ENCODE measurements at places on chromosomes 5 and 9.
A peak's percentile ranks its signal among the peaks of the same experiment; 100 is the strongest.

DNA sequence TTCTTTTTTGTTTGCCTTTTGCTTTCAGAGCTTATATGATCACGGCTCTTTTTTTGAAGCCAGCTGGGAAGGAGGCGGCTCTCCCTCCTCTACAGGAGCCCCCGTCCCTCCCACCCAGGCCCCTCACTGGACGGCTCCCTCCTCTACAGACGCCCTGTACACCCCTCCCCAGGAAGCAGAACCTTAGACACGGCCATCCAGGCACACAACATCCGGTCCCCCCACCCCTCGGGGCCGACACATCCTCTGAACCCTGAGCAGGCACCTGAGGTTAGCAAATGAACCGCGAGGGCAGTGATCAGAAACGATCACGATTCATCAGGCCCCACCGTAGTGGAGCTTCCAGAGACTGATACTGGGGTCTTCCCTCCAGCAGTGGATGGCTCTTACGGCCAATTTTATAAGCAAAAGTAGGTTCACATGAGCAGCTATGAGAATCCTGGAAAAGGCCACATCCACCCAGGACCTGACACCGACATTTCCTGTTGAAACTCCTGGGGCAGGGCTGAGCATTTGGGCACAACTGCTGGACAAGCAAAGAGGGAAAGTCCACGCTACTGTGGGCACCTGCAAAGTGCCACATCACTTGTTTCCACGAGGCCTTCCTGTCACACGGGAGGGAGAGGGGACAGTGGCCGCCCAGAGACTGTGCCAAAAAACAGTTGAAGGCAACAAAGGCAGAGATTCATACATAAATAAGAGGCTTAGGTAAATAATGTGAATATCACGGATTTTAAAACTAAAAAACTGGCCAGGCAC is 78.9 kb downstream of the SEMA4D start:
- H3K4me1 ChIP-seq, result peaks cover 82% of the 10 kb centered on the region
- peak; percentile 87 for DNase-seq
- peaks cover 10% of the 10 kb centered on the region for H3K36me3 ChIP-seq

DNA sequence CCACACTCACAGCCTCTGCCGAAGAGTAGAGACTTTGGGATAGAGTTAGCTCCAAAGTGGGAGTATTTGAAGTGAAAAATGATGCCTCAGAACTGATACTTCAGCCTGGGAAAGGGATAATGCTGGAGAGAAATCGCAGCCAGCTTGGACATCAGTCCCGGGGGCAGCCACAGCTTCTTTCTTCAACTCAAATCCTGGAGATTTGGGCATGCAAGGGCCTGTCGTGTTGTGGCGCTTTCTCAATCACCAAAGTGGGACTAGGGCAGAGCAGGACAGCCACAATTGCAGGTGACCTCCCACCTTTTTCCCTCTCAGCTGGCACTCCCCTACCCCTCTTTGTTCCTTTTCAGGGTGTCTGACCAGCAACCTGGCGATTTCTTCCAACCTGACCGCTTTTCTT is 70.4 kb downstream of the UBAP1 start:
- no peak overlapping the region for H3K27ac ChIP-seq
- DNase-seq, result no peak
- no peak overlapping the region for H3K4me3 ChIP-seq

DNA sequence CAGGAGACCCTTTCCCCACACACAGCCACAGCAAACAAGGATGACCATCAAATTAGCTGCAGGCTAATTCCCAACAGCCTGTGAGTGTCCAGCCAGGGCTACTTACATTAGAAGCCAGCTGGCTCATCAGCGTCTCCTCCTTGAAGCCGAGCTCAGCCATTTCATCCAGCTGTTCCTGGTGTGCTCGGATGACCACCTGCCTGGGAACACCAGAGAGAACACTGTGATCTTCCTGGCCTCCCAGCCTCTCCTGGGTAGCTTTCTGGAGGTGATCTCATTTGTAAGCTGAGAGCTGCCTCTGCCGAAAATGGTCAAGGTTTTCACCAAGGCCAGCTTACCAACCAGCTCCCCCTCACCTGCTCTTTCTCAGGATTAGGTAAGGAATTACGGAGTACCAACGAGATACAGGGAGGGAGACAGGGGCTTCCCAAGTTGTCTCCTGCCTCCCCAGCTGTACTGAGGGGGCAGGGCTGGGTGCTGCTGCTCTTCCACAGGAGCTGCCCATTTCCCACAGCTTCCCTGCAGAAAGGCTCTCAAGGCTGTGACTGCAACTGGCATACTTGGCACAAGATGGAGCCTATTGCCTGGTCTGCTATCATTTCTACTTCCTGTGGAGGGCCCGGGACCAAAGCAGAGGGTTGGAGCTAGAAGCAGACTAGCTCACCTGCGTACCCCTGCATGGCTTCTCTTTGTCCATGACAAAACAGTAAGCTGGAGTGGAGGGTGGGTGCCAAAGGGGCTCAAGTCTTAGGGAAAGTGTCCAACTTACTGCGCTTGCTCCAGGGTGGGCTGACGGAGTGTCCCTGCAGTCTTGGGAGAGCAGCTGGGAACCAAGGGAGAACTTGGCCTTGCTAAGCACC is 73.9 kb downstream of the KIF24 start:
- no peak for DNase-seq
- H3K4me1 ChIP-seq, result peaks cover 8% of the 10 kb centered on the region

- H3K4me3 ChIP-seq, result no peak overlapping the region
- no peaks in the 10 kb centered on the region for H3K36me3 ChIP-seq
- H3K4me1 ChIP-seq, result no peaks in the 10 kb centered on the region
Observed at GRCh38 chr5:113235884-113236283, 198.9 kb downstream of the TSSK1B start.

- no peak overlapping the region for H3K27ac ChIP-seq
- H3K4me3 ChIP-seq, result no peak overlapping the region
- no peaks in the 10 kb centered on the region for H3K36me3 ChIP-seq
- no peaks in the 10 kb centered on the region for H3K27me3 ChIP-seq
- no peak for DNase-seq
Observed at GRCh38 chr5:145467446-145467845, 367.7 kb downstream of the PRELID2 start.

- H3K4me1 ChIP-seq, result peaks cover 38% of the 10 kb centered on the region
- no peaks in the 10 kb centered on the region for H3K36me3 ChIP-seq
- no peaks in the 10 kb centered on the region for H3K27me3 ChIP-seq
Observed at GRCh38 chr9:120710110-120710981, 3.9 kb downstream of the MEGF9 start.

Data from CD8-positive, alpha-beta memory T cell (primary cell).